ENCODE measurements at places on chromosomes 6 and 20.
A peak's percentile ranks its signal among the peaks of the same experiment; 100 is the strongest.

DNA sequence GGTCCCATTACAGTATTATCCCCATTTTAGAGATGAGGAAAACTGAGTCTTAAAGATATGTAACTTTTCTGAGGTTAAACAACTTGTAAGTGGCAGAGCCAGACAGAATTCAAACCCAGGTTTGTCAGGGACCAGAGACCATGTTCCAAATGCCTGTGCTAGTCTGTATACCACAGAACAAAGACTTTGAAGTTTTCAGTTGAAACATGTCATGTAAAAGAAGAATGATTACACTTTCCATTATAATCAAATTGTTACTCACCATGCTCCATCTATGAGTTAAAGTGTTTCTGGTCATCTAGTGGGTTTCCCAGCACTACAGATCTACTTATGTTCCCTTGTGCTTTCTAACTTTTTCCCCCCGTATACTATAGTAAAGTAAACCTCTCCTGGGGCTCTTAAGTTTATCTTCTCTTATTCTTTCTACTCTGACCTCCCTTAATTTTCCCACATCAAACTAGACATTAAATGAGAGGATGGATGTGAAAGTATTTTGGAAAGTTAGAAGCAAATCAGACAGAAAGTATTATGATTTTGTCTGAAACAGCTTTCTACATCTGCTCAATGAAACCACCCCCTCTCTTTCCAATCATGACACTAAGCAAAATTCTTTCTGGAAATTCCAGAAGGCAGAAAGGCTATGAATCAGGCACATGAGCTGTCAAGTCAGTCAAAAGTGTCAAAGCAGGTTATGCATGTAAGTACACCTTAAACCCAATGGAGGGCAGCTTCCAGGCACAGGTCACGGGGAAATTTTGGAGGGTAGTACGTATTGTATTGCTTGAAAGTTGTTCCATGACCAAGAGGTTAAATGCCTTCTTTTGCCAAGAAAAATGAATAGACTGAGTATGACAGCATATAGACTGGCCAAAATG is 132.7 kb upstream of the MAP3K7 start:
- DNase-seq: no peak

DNA sequence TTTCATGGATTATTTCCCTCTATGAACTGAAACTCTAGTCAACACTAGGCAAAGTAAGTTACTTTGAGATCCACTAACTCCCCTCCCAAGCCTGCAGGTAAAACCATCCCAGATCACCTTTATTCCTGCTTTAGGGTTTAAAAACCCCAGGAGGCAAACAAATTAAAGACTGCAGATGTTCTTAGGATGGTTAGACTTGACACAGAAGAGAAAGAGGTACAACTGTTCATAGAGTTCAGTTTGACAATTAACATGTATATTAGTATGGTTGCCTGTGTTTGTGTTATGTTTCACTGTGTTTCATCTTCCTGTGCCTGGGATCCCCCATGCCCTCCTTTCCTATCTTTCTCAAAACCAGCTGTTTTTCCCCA is 53.5 kb downstream of the RREB1 start:
- no peak for DNase-seq

- DNase-seq: no peak
Observed at GRCh38 chr20:9186396-9186795, 117.5 kb downstream of the PLCB4 start.

DNA sequence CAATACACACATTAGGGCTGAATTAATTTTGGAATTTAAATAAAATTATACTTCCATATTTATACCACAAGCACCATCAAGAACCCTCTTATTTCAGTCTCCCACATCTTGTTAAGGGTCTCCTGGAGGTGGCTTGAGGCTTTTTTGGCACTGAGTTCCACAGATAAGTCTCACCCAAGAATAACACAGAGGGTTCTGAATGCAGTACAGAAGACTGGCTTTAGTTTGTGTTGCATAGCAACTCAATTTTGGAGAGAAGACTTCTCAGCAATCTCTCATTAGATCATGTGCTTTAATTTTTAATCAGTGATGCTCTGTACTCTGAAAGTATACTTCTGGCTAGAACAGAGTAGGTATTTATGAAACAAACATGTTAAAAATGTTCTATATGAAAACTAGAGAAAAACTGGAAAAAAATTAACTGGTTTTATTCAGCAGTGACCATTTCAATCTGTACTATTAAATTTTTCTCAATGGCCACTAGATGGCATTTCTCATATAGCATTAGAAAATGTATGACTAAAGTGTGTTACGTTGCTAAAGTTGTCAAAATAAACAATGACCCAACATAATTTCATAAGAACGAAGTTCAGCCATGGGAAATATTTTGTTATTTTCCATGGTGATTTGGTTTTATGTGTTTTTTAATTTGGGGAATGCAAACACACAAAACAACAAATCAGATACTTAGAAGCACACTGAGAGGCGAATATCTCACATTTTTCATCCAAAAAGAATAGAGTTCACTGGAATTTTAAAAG is 32.7 kb upstream of the MAP7 start:
- DNase-seq: peak; percentile 67

DNA sequence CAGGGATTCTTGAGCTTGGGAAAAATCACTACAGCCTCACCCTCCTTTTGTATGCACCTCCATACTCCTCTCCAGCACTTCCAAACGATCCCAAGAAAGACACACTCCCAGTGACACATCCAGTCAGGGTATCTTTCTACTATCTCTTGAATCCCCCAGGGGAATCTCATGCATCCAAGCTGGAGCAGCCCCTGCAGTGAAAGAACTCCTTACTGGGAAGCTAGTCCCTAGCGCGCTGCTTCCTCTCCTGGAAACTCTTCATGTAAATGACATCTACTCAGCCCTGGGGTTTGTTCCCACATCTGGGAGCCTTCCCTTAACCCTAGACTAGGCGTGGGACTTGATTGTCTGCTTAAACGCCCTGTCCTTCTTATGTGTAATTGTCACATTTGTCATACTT is 329.1 kb upstream of the QKI start:
- no peak for DNase-seq

- no peak for DNase-seq
Observed at GRCh38 chr6:88157106-88157505, 9.0 kb downstream of the CNR1 start.

GRCh38 chr20:46614503-46614902 is 36.8 kb downstream of the SLC13A3 start:
- no peak for DNase-seq

DNA sequence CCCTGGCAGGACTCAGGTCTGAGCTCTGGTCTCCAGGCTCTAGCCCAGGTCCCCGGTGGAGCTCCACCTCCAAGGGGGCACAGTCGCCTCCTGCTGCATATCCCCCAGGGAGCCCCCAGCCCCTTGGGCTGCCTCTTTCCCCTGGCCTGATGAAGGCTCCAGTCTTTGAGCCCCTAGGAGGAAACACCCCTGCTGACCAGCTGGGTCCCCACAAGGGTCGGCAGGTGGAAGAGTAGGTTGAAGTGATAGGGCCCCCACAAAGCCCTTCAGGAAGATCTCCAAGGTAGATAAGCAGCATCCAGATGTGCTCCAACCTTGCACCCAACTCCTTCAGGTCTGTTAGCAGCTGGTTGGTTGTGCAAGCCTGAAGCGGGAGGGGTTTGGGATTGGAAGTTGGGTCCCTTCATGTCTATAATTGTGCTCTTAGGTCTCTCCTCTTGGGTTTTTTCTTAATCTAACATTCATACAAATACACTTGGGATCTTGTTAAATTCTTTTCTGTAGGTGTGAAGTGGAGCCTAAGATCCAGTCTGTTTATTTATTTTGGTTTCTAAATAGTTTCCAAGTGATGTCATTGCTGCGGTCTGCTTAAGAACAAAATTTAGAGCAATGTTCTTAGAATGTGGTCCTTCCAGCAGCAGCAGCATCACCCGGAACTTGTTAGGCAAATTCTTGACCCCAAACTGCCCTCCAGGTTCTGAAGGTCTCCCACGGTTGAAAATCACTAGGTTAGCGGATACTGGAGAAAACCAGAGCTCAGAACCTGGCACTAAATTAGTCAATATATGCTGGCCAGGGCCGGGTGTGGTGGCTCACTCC is 5.1 kb downstream of the UBE2C start:
- no peak for DNase-seq

DNA sequence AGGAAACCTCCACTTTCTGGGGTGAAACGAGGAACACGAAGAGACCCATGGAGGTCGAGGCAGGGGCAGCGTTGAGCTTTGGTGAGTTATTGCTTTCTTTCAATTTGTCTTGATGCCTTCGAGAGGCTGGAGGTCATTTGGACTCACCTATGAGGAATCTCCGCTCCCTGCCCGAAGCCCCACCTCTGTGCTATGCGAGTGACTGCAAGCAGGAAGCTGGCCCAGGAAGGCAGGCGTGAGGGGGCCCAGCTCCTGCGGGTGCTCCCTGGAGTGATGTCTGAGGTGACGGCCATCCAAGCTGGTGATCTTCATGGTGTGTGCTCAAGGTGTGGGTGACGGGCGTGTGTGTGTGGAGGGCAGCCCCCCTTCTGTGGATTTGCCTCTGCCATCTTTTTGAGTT is 13.0 kb downstream of the PSMG4 start:
- no peak for DNase-seq

DNA sequence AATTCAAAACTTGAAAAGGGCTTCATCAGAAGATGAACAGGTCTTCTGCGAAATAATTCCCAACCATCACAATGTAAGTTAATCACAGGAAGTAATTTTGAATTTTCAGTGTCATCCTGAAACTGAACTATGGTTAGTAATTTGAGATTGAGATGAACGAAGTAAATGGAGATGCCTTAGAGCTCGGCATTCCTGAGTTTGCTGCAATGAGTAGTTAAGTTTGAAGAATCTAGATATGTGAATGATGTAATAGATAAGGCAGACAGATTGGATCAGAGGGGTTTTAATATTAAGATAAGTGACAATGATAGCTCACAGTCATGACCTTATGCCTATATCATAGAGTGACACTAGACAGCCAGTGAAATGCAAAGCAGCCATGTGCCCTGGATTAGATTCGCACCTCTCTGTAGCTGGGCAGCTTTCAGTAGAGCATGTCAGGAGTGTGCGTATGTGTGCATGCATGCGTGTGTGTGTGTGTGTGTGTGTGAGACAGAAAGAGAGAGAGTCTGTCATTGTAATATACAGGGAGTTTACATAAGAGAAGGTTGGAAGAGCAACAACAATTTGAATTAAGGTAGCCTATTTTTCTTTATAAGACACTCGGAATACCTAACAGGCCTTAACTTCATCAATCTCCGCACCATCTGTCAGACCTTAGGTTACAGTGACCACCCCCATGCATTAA is 233.0 kb downstream of the GMPR start:
- no peak for DNase-seq

GRCh38 chr20:60052322-60052721 is 94.1 kb downstream of the CDH26 start:
- no peak for DNase-seq

- no peak for DNase-seq
Observed at GRCh38 chr6:166476061-166476591, 93.4 kb upstream of the MPC1 start.

GRCh38 chr6:34534656-34535055 is 21.5 kb downstream of the SPDEF start:
- DNase-seq: no peak

GRCh38 chr6:106090001-106090400 is 3.9 kb downstream of the PRDM1 start:
- peak; percentile 46 for DNase-seq
